HEK293T (cell line): ENCODE measurements at places on chromosomes 3 and 15.

DNA sequence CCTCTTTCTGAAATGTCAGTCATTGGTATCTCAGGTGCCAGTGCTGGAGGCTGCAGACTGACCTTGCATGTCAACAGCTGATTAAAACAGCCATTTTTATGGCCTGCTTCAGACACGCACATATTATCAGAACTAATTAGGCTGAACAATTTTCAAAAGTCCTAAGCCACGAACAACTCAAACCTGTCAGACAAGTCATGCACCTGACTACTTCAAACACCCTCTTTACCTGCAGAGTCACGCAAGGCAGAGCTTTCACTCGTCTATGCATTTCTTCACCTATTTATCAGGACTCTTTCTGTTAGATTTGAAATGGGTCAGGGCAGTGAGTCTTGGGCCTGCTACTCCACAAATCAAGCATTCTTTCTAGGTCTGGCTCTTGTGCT, 26.7 kb downstream of the CLK3 start:
- DNase-seq: no peak

GRCh38 chr3:50320853-50321335, 1.7 kb downstream of the HYAL2 start:
- peak; percentile 76 for DNase-seq

DNA sequence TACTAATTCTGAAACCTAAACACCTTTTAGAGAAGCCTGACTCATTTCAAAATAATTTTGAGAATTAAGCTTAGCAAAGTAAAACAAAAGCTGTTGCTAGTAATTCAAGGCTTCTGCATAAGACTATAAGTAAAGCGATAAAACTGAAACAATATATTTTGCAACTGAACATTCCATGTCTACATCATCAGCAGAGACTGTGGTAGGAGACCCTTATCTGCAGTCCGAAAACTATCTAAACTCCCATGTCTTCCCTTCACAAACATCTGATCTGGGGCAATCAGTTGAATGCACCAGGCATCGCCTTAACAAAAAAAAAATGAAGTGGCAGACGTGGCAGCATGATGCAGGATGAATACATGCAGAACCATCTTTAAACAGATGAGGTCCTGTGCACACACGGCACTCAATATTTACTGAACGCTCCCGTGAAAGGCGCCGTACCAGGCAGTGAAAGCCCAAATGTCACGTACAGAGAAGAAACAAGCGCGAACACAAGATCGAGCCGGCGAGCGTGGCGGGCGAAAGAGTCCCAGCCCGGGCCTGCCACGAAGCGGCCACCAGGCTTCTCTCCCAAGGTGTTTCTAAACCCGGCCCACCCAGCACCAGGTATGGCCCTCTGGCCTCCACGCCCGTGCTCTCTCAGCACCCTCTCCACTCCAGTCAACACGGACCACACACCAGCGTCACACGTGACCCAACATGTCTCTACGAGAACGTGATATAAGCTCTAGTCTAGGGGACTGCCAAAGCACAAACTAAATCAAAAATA, 63.0 kb downstream of the CHSY1 start:
- DNase-seq: no peak

GRCh38 chr3:120780977-120781376, 38.4 kb downstream of the GTF2E1 start:
- DNase-seq: no peak

DNA sequence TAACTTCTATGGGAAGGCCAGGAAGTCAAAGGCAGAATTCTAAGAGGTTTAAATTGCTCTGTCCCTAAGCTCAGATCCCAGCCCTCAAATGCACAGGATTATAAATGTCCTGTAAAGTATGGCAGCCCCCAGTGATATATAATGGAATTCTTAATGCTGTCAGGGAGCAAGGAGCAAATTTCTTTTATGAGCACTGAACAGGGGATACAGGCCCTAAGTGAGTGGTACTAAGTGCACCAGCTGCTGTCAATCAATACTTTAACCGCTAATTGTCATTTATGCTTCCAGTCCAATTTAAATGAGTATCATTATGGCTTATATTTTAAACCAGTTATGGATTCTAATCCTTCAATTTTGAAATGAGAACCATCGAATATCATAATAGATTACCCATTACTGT, 4.7 kb downstream of the SLC9A9 start:
- DNase-seq: no peak

DNA sequence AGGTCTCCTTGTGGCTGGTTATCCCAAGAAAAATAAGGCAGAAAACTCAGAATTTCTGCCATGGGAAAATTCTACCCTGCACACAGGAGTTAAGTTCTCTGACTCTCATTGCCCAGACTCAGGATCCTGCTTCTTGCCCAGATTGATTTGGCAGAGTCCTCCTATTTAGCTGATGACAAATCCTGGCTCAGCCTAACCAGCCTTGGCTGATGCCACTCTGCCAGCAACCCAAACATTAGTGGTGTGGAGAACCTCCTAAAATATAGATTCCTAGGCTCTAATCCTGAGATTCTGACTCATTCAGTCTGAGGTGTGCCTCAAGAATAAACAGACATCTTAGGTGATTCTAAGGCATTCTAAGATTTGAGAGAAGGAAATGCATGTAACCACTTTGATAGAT, 60.5 kb upstream of the ACTC1 start:
- no peak for DNase-seq

DNA sequence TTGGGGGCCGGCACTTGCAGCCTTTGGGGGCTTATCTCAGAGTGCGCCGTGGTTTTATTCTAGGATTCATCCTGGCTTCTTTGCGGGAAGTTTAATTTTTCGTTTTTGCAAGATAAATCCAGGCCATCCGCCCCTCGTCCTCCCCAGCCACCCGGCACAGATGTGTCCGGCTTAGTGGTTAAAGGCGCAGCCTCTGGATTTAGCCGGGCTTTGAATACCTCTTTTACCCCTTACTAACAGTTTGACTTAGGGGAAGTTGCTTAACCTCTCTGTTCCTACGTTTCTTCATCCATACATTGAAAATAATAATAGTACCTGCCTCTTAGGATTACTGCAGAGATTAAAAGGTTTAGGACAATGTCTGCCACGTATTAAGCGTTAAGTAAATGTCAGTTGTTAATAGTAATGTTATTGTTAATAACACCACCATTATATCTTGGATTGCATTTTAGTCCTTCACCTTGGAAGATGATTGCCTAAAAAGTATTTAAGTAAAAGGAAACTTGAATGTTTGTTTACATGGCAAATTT, 714 bp downstream of the ECT2 start:
- DNase-seq: peak; percentile 20

GRCh38 chr3:109480014-109480413, 142.7 kb upstream of the DPPA4 start:
- DNase-seq: no peak

DNA sequence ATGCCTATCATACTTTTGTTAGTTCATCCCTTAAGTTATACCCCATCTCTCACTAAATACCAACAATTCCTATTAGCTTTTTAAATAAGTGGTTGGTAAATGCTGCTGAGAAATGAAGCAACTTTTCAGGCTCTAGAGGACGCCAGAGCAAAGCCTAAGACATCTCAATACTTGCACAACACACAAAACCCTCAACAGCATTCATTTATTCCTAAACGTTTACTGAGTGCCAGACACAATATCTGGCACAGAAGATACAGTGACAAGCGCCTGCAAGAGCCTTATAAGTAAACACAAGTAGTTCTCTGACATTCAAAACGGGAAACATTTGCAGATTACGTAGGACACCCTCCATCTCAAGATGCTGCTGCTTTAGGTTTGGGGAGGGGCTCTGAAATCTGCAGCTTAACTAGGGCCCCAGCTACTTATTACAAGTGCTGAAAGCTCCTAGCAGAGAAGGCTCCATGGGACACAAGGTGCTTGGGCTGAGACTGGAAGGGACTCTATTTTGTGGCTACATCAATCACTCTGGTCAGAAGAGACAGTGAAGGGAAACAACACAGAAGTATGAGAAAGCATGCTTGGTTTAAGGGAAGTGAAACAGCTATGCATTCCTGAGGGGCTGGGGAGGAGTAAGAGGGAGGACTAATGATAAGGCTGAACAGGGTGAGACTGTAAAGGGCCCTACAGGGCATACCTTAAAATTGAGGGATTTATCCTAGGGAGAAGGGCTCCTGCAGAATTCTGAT, 311.3 kb downstream of the PLCL2 start:
- DNase-seq: no peak

- DNase-seq: peak; percentile 16
Measured at GRCh38 chr3:82496890-82497560, 735.6 kb upstream of the GBE1 start.

- no peak for DNase-seq
Measured at GRCh38 chr3:18402239-18402799, 22.8 kb downstream of the SATB1 start.

- DNase-seq: no peak
Measured at GRCh38 chr3:85337895-85338294, 379.1 kb downstream of the CADM2 start.

DNA sequence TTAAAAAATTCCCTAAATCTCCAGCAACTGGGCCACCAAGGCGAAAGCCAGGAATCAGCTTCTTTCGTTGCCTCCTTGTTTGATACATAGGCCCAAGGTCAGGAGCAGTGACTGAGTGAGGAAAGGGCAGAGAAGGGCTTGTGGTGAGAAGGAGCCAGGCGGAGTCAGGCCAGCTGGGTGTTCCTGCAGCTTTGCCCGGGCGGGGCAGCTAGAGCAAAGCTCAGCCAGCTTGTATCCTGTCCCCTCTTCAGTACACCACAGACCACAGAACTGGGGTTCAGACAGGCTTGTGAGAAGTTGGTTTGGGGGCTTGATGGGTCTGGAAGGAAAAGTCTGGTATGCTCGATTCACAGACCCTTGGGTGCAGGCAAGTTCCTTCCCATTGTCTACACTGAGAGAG, 52.6 kb downstream of the CCK start:
- no peak for DNase-seq
